ENCODE measurements at places on chromosomes 2 and 18.

DNA sequence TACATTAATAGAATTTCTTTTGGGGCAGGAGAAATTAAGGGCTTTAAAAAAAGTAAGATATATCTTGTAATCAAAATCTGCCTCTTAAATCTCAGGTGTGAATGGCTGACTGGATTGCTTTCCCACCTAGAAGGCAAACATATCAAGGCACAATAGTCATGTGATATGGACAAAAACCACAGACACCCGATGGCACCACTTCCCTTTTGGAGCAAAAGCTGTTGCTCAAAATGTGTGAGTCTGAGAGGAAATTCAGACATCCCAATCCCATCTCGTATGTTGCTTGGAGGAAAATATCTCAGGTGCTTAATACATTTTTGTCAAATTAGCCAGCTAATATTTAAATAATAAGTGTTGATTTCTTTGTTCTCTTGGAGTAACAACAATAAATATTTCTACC, 120.7 kb downstream of the KCNF1 start:
- DNase-seq = no peak

DNA sequence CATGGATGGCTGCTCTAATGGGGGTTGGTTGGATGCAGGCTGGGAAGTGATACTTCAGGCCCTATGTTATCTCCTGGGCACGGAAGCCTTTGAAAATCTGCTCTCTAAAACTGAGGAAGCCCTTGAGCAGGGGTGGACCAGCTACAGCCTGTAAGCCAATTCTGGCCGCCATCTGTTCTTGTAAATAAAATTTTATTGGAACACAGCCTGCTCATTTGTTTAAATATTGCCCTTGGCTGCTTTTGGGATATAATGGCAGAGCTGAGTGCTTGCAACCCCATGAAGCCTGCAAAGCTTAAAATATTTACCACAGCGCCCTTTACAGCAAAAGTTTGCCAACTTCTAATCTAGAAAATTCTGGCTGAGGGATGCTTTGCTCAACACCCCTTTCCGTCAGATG, 11.9 kb upstream of the IGFBP2 start:
- DNase-seq = no peak

GRCh38 chr2:44713170-44713569, 228.3 kb upstream of the SIX3 start:
- no peak for DNase-seq

GRCh38 chr2:159208438-159208837, 78.1 kb downstream of the WDSUB1 start:
- no peak for DNase-seq

DNA sequence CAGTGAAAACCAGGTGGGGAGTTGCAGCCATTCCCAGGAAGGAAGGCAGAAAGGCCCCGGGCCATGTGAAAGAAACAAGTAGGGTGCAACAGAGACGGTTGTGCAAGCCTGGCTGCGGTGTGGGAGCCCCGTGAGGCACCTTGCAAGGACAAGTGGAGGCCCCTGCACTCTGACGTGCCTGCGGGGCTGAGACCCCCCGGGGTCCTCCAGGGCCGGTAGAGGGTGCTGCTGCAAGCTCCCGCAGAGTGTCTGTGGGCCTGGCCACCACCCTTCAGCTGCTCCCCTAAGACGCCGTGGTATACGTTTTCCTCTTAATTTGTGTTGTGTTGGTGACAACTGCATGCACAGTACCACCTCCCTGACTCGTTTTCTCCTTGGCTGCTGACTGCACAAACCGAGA, 27.4 kb upstream of the MC5R start:
- DNase-seq = no peak

Measured in fibroblast of the conjunctiva (primary cell).